ENCODE measurements at places on chromosomes 2 and 18.

DNA sequence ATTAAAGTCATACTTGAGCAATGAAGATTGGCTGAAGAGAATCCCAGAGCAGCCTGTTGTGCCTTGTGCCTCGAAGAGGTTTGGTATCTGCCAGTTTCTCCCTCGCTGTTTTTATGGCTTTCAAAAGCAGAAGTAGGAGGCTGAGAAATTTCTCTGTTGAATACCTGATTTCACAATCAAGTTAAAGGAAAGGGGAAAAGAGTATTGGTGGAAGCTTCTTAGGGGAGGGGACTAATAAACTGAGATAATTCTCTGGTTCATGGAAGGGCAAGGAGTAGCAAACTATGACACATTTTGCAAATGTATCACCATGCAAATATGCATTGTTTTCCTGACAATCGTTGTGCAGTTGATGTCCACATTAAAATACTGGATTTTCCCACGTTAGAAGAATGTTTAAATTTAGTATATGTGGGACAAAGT lies at the start of gene IL1B:
Gene IL1B, minus strand, starts transcription at position 85 of the 423 bp plus-strand sequence. CDS start 550 bp downstream, outside the sequence.
- DNase-seq, result no peak

DNA sequence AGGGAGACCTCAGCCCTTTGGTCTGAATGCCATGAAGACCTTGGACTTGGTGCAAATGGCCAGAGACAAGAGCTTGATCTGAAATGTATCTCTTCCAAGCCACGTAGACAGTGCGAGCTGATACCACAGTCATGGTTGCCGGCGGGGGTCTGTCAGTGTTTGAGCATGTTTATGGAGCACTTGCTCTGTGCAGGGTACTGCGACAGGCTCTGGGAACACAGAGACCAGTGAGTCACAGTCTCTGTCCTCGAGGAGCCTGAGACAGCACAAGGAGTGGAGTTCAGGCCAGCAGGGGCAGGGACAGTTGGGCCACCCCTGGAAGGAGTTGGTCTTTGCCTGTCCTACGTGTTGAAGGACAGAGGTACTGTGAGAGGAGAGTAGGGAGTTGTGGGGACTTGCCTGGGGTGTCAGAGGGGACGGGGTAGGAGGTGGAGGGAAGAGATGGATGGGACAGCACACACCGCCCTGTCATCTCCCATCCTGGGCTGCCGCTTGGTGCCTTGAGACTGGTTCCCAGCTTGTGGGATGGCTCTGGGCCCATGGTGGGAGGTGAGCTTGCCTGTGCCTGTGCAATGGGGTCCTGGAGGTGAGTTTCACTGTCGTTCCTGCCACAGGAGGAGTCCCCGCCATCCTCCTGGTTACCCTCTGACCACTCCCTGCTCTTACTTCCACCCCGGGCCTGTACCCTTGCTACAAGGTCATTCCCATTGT lies 39.5 kb downstream of the ATP6V1C2 start:
- no peak for DNase-seq

DNA sequence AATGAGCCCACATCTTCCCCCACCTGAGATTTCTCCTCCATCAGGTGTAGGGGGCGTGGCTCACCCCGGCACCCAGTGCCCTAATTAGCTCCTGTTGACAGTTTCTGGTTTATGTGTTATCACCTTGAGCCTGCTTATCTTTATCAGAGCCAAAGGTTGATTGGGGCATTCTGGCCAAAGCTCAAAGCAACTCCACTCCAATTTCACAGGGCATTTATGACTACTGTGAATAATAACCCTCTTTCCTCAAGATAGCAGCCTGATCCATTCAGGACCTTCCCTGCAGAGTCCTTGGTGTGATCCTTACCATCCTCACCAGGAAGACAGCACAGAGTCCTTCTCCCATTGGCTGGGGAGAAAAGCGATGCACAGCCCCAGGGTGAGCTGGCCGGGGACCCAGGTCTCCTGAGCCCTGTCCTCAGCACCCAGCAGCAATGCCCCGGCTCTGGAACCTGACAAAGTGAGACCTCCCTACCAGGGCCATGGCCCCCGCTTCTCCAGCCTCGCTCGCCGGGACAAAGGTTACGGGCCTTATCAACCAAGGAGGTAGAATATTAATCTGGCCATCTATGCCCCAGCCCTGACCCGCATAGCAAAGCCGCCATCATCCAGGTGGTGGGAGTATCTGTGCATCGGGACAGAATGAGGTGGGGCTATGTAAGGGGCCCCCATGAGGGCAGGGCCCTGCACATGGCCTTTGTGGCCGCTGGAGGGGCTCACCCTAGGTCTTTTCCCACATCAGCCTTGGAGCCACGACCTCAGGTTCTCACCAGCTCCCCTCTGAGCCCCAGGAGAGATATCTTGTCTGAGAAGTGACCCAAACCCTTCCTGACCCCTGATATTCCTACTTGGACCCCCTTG lies 64.5 kb downstream of the ZFP36L2 start:
- DNase-seq, result no peak

DNA sequence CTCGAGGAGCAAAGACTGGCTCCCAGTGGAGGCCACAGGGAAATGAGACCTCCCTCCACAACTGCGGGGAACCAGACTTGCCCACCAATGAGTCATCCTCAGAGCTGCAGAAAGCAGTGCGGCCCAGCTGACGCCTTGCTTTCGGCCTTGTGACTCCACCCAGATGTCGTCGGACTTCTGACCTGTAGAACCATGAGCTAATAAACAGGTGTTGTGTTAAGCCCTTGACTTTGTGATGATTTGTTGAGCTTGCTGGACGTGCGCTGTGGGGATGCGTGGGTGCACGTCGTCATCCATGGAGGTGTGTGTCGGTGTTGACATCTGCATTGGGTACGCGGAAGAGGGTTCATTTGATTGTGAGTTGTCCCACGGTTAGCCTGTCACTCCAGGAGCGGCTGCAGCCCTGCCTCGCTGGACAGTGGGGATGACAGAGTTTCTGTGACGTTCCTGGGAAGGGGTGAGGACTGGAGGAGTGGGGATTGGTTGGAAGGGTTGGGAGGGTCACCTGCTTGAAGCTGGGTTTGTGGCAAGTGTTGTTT lies 154.1 kb downstream of the SH3BP4 start:
- DNase-seq, result no peak

DNA sequence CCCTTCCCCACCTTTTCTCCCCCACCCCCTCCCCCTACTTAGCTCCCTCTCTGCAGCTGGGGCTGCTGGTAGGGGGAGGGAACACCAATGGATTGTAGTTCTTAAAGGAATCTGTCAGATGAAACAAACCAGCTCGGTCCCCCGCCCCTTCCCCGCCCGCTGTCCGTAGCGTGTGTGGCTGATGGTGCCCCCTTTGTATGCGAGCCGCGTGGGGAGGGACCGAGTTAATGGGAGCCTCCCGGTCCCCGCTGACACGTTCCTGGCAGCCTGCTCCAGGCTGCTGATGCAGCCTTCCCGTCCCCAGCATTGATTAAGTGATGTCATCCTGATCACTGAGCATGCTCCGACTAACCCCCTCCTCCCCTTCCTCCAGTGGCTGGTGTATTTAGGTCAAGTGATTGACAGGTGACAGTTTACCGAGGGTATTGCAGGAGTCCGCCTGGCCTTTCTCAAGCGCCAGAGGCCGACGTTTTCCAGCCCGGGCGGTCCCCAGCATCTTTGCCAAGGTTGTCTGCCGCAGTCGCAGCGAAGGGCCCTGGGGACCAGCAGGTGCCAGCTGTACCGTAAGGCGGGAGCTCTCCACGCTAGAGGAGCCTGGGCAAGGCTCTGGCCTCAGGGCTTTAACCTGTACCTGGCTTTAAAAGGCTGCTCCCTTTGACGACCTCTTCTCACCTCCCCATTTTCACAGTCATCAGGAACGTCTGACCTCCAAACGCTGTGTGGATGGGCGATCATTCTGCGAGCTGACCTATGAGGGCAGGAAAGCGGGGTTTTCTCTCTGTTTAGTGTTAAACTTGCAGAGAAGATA lies 1.8 kb downstream of the KIF5C start:
- no peak for DNase-seq

DNA sequence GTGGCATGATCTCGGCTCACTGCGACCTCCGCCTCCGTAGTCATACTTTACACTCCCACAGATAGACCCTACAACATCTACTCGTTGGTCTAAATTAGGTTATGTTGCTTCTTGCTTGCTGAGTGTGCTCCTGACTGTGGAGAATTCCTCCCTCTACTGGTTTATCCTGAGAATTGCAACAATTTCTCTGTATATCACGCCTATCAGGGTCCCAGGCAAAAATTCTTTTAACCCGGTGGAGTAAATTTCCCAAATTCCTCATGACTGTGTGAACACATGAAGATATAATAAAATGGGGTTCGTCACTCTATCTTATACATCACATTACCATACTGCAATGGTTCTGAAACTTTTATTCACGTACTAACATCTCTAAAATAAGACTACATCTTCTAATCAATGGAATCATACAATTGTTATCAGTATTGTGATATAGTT lies 156.7 kb downstream of the EVA1A start:
- DNase-seq, result no peak

- no peak for DNase-seq
Observed at GRCh38 chr18:8656232-8656631, 47.0 kb downstream of the RAB12 start.

DNA sequence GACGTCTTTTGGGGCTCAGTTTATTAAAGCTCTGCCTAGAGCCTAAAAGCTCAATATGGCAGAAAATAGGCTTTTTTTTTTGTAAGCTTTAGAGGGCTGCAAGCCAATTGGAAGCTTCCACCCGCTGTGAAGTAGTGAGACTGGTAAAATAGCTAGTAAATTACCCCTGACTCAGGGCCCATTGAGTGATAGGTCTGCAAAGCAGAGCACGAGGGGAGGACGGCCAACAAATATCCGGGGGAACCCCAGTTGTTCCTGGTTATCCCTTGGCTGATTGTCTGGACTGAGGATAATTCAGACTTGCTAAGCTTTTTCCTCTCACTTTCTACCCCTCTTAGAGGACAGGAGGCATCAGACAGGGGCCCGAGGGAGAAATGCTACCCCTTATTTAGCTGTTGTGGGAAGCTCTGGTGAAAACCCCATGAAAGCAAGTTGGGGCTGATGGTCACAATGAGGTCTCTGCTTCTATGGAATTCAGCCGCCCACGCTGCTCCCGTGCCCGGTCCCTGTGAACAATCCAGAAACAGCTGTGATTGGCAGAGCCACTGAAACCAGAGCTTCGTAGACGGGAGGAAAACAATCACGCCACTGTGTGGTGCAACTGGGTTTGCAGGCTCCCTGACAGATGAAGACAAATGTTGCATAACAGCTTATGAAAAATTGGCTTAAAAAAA lies 141.9 kb upstream of the LGALSL start:
- DNase-seq, result no peak

DNA sequence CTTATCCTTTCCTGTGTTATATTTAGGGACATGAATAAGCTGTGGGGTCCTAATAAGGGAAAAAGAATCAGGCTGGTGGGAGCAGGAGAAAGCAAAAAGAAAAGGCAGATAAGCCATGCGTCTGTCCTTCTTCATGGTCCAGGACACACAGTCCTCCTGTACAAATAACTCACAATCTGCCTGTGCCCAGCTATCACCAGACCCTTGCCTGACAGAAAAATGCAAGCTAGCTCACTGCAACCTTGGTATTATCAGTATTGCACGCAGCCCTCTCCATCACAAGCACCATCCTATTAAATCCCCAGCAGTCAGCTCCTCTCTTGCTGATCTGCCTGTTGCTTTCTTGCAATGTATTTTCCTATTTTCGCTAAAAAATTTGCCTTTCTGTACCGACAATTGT lies 78.0 kb downstream of the NEURL3 start:
- DNase-seq, result no peak

GRCh38 chr2:2856723-2857415 lies 520.7 kb downstream of the EIPR1 start:
- no peak for DNase-seq

DNA sequence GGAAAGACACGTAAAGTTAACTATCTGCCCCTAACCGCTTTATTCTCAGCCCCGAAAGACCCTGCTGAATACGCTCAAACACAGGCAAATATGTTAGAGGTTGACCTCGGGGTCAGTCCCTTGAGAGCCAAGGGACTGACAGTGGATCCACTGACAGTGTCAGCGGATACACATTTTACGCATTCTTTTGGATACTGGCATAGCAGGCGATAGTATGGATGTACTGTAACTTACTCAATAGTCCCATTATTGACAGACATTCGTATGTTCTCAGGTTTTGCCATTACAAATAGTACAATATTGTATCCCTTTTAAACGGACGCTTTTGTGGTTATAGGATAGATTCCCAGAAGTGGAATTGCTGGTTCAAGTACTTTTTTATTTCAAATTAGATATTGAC lies 13.4 kb downstream of the ATP6V1B1 start:
- no peak for DNase-seq

DNA sequence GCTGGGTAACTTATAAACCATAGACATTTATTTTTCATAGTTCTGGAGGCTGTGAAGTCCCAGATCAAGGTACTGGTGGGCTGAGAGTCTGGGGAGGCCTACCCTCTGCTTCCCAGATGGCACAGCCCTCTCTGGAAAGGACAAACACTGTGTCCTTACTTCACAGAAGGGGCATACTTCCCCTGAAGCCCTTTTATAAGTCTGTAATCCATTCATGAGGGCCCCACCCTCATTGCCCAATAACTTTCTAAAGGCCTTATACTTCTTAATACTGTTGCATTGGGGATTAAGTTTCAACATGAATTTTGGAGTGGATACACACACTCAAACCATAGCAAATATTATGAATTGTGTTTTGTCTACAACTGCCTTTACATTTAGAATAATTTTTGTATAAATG lies 36.0 kb downstream of the ATIC start:
- DNase-seq, result no peak

GRCh38 chr2:18834341-18834740 lies 245.0 kb upstream of the NT5C1B start:
- DNase-seq, result no peak

DNA sequence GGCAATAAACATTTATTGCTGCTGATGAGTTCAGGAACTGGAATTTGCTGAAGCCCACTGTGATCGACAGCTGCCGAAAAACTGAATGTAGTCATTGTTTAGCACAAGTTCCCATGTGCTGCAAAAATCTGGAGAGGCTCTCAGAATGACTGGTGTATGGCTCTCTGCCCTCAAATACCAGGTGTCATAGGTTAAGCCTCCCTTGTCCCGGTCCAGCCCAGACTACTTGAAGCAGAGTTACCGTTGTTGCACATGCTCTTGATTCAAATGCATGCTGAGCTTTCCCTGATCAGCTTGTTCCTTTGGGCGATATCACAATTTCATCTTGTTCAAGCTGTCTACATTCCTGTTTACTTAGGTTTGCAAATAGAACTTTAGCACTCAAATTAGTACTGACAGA lies 625.2 kb downstream of the CPS1 start:
- no peak for DNase-seq

GRCh38 chr18:26941584-26941983 lies 76.1 kb upstream of the AQP4 start:
- no peak for DNase-seq
